ENCODE measurements at places on chromosomes 5 and 9.

- DNase-seq: no peak
These were observed 99.9 kb upstream of the TLE4 start for GRCh38 chr9:79471580-79472543.

DNA sequence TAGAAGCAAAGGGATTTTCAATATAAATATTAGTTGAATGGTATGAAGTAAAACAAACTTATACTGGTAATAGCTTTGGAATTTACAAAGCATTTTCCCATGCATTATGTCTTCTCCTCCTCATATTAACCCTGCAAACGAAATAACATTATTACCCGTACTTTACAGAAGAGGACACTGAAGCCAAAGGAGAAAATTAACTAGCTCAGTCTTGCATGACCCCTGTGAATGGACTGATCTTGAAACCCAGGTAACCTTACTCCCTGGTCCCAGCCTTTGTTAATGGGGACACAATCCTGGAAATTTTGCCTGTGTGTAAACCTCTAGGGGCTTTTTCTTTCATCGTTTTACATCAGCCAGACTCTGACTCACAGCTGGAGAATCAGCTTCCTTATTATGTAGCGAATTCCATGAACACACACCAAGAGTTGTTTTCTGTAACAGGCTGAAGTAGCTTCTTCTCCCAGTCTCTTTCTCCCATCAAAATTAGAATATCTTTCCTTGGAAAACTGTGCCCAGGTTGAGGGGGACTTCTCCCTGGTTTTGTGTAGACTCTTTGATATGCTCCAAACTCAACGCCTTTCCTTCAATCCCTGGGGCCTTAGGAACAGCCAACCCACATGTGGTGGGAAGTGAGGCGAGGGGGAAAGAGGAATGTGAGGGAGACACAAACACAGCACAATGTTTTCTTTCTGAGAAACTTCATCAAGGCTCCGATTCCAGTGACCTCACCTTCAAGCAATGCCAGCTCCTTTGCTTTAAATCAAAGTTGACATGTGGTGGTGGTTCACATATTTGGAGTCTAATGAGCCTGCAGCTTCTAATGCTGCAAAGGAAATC is 480.9 kb upstream of the PAPPA start:
- no peak for DNase-seq

DNA sequence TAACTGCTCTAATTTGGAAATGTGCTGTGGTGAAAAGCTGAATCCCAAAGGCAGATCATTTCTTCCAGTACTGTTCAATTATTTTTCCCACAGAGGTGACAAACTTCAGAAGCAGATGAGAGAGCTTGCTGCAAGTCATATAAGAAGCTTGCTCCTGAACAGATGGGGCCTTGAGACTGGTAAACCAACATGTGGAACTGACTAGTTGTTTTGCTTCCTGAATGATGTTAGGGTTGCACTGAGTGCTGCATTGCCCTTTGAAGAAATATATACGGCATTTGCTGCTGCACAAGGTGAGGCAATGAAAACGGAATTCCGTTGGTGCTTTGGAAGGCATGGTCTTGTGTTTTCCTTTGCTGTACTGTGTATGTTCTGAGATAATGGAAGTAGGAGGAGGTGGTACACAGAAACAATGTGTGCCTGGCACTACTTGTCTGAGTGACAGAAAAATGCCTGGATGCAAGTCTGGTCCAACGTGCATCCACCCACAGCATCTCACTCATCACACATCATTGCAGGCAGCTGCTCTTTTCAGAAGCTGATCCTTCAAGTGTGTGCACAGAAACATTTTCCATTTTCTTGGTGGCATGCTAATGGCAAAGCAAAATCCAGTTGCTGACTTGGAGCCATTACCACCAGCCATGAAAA is 76.9 kb downstream of the ANKH start:
- DNase-seq: no peak

DNA sequence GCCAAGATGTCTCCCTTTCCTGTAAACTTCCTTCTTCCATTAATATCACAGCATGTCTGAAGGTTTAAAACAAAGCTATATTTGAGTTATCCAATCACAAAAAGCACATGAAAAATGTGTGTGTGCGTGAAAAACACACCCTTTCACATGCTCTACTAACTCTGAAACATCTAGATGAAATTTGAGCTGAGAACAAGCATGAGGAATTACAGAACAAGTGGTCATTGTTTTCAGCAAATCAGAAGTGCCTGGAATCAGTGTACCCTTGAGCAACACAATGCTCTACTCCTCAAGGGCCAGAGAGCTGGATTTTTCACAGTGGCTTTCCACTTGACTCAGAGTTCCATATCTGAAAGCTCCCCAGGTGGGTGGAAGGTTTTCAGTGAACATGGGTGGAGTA is 255.9 kb downstream of the PSAT1 start:
- DNase-seq: no peak

GRCh38 chr9:129620669-129621295 is at the start of gene C9orf50:
Gene C9orf50 (minus strand): TSS chr9:129621101. CDS start chr9:129620574, 527 bp downstream.
- DNase-seq: no peak

- no peak for DNase-seq
These were observed 109.8 kb upstream of the EDIL3 start for GRCh38 chr5:84494453-84494852.

- DNase-seq: no peak
These were observed 37.7 kb downstream of the FGD3 start for GRCh38 chr9:92984976-92985375.

DNA sequence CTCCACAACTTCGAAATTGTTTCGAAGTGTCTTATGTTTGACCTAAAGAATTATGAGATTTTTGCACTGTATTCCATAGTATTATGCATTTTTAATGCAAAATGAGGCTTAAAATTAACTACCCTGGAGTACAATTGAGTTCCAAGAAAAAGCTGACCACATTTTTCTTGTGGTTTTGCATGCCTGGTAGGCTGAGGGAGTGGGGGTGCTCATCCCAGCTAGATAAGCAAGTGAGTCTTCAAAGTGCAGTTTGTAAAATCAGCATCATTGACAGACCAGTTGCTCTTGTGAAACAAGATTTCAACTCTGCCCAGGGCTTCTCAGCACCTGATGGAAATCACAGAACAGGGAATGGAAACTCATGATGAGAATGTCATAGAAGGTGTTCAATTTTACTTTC is 17.0 kb upstream of the NDUFS4 start:
- no peak for DNase-seq

- no peak for DNase-seq
These were observed 9.1 kb downstream of the NDFIP1 start for GRCh38 chr5:142117579-142118151.

GRCh38 chr5:90477621-90478215 is 3.1 kb downstream of the POLR3G start:
- no peak for DNase-seq

DNA sequence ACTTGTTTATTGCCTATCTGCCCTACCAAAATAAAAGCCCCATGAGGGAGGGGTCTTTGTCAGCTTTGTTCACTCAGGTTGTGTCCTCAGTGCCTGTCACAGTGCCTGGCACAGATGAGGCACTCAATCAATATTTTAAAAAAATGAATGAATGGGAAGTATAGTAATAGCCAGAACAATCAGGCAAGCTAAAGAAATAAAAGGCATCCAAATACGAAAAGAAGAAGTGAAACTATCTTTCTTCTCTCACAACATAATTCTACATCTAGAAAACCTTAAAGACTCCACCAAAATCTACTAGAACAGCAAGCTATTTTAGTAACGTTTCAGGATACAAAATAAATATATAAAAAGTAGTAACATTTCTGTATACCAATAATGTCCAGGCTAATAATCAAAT is 37.8 kb upstream of the C5orf63 start:
- no peak for DNase-seq

Data from inflammatory macrophage (primary cell).